Stimulated activated naive CD8-positive, alpha-beta T cell treated with anti-CD3 and anti-CD28 coated beads, Interleukin-15, amount 100 ng/mL, for 72 hours (primary cell): ENCODE measurements at places on chromosomes 12 and 14.

GRCh38 chr12:76155157-76155670 lies 70.7 kb upstream of the NAP1L1 start:
- DNase-seq, result no peak

- no peak for DNase-seq
Observed at GRCh38 chr12:131311764-131312163, 358.1 kb downstream of the ADGRD1 start.

GRCh38 chr12:120628919-120629318 lies 11.5 kb upstream of the CABP1 start:
- DNase-seq, result no peak

DNA sequence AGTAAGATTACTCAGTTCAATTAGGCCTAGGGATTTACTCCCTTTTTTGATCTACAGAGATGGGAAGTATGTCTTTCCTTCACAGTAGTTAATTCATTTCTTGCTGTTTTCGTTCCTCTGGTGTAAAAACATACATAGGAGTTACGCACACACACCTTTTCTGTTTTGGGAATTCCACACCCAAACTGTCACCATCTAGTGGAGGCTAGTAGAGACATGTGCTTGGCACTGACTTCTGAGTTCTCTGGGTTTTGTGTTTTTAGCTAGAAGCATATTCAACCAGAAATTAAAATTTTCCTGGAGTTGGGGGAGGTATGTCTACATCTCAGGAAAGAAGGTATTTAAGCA lies 1.4 kb downstream of the SUSD6 start:
- no peak for DNase-seq

- no peak for DNase-seq
Observed at GRCh38 chr12:18752280-18752920, 14.5 kb downstream of the CAPZA3 start.
